ENCODE measurements at places on chromosomes 3 and 15.

DNA sequence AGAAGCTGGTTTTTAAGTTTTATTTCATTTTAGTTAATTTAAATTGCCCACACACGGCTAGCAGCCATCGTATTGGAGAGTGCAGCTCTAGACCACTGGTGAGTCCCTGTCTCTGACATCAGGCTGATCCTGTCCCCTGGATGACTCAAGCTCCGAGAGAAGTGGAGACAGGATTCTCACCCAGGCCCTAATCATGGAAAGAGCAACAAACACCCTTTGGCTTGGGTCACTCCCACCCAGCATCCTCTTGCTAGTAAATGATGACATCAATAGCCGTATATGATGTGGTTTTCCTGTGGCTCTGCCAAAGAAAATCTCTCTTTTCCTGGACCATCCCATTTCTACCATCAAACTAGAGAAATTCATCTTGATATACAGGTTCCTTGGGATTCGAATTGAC, 182.2 kb downstream of the NTRK3 start:
- DNase-seq: no peak

DNA sequence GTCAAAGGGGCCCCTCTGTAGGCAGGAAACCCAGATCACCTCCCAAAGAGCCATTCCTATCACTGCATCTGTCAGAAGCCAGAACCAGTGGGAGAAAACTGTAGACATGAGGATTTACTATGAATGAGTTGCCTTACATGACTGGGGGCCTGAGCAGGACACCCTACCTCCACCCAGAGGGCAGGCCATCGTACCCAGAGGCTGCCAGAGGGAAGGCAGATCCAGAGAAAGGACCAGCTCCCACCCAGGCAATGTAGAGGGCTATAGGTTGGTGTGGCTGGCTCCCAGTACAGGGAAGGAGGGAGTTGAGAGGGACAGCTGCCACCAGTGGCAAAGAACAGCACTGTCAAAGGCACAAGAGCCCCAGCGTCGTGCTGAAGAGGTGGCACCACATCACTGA, 233.2 kb downstream of the OCA2 start:
- DNase-seq: no peak

GRCh38 chr3:188021502-188022040, 132.4 kb upstream of the LPP start:
- no peak for DNase-seq

DNA sequence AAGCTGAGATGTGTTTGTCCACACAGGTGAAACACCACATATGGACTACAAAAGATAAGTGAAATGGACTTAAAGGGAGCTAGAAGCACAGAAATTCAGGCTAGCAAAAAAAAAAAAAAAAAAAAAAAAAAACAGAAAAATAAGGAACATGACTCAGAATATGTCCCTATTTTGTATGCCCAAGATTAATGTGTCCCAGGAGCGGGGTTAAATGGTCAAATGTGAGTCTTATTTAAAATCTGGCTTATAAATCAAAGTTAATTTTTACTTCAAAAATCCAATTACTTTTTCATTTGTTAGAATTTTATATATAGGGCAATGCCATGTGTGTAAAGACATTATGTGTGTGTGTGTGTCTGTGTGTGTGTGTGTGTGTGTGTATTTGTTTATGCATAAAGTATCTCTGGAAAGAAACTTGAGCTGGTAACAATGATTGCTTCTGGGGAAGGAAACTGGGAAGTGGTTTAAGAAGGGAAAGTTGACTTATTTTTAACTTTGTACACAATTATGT, 986.5 kb downstream of the ROBO2 start:
- no peak for DNase-seq

- no peak for DNase-seq
Observed at GRCh38 chr15:49902685-49903501, 216.1 kb downstream of the ATP8B4 start.

DNA sequence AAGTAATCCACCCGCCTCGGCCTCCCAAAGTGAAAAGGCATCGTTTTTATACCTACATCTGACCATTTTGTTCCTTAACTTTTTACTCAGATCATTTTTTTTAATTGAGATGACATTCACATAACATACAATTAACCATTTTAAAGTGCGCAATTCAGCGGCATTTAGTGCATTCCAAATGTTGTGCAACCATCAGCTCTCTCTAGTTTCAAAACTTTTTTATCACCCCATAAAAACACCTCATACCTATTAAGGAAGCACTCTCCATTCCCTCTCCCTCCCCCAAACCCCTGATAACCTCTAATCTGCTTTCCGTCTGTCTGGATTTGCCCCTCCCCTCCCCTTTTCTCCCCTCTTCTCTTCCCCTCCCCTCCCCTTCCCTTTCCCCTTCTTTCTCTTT, 310.1 kb downstream of the UACA start:
- DNase-seq: no peak

All from neuronal stem cell (in vitro differentiated cells).